ENCODE measurements at places on chromosomes 6 and 20.

DNA sequence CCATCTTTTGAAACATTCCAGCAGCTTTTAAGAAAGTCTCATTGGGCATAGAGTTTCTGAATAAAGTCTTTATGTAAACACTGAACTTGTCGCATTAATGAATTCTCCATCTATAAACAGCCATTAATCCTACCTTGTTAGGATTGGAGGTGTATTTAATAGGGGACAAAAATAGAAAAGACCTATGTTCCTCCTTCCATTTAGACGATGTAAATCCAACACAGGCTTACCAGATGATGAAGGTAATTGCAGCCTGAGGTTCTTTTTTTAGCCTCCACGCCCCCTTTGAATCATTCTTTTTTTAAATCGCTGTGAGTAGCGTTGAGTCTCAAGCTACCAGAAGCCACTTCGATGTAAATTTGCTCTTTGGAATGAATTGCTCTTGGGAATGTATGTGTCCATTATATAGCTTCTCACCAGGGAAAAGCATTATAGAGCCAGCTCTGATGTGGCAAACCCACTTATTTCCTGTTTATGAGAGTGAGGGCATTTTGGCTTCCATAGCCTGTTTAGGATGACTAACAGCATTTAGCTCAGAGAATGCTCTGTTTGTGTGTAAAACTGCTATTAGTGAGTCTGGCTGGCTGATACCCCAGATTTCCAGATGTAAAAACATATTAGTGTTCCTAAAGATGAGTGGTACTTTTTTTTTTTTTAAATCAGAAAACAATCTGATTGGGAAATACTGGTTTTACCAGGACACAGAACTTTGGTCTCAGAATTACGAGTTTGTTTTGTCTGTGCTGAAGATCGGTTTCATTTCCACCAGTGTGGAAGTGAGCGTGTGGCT, 74.9 kb upstream of the CLDN20 start:
- no peak for DNase-seq

- DNase-seq = no peak
These were observed 29.8 kb downstream of the NEDD9 start for GRCh38 chr6:11202513-11203305.

GRCh38 chr6:22467645-22468044, 101.7 kb upstream of the HDGFL1 start:
- no peak for DNase-seq

DNA sequence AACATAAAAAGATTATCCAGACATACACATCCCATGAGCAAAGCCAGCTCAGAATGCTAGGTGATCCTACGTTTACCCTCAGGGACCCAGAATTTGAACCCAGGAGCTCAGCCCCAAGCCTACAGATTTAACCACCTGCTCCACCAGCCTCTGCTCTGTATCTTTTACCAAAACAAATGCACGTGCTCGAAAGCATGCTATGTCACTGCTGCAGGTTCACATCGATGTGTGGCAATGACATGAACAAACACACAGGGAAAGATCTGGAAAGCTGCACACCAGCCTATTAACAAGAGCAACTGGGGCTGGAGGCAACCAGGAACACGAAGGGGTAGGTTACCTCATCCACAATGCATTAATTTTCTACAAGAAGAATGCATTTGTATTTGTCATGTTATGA, 32.1 kb downstream of the PREX1 start:
- DNase-seq = no peak

DNA sequence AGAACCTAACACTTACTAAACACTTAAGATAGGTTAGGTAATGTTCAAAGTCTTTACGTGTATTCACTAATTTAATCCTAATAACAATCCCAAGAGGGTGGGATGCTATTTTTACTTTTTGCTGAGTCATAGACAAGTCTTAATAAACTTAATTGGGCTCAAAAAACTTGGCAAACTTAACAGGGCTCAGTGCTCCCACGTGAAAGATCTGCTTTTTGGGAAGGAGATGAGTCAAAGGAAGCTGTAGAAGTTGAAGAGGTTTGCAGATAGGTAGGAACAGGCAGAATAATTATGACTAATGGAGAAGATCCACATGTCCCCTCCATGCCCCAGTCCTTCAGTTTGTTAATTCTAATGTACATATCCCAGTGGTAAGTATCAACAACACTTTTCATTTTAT, 44.5 kb upstream of the STMND1 start:
- no peak for DNase-seq

DNA sequence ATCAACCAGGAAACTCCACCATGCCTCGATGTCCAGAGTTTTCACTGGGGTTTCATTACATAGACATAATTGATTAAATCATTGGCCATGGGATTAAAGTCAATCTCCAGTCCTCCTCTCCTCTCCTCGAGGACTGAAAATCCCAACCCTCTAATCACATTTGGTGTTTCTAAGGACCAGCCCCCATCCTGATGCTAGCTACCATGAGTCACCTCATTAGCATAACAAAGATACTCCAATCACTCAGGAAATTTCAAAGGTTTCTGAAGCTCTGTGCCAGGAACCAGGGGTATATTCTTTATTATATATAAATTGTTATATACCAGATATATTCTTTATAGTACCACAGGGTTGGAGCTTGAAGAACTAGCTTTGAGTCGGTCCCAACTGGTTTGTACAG, 212.9 kb upstream of the PRND start:
- no peak for DNase-seq

GRCh38 chr20:21573259-21573658, 59.4 kb upstream of the NKX2-2 start:
- DNase-seq = no peak

DNA sequence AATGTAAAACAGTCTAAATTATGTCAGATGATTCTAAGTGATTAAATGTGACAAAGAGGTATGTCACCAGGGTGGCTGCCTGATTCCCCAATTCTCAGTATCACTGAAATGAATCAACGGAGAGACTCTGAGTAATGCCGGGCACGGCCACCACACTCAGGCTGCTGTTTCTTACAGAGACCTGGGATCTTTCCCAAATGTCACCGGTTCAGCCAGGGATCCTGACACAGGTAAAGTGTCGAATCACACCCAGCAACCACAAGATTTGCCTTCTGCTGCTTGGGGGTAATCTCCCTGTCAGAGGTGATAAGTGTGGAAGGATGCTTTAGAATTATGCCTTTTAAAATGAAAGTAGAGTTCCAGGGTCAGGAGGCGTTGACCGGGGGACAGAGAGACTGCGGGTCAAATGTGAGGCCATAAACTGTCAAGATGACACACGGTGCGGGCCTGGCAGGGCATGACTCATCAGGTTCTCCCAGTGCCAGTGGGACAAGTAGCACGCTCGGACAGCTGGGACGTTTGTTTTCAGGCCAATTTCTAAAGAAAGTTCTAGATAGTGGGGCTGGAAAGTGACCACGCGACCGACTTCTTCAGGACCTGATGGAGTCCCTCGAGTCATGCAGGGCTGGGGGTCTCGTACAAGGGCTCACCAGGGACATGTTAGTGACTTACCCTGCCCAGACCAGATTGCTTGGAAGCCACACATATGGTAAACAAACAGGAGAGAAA, 48.9 kb downstream of the PRDM1 start:
- no peak for DNase-seq

DNA sequence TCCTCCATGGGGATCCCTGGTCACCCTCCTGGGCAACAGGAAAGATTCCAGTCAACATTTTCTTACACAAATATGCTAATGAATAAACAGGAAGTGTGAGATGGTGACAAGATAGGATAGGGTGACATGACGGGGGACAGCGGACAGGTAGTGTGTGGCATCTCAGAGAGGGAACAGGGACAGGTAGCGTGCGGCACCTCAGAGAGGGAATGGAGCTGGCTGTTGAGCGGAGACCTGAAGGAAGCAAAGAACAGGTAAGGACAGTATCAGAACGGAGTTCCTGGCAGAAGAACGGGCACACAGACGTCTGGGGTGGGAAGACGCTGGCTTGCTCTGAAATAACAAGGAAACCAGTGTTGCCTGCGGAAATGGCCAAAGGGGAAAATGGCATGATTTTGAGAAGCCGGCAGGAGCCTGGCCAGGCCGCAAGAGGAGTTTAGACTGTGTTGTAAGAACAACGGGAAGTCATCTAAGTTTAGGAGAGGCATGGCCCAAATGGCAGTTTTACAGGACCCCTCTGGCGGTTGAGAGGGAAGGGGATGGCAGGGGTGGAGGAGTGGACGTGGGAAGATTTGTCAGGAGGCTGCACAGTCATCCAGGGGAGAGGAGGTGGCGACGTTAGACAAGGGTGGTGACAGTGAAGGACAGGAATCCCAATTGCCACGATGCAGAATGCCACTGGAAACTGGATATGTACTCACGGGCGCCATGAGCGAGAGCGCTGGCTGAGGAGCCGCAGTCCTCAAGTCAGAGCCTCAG, 111.6 kb downstream of the JPH2 start:
- no peak for DNase-seq

GRCh38 chr6:34154668-34155447, 9.0 kb upstream of the GRM4 start:
- DNase-seq = peak; percentile 50

GRCh38 chr6:30037182-30037788, 23.8 kb upstream of the POLR1H start:
- DNase-seq = no peak

DNA sequence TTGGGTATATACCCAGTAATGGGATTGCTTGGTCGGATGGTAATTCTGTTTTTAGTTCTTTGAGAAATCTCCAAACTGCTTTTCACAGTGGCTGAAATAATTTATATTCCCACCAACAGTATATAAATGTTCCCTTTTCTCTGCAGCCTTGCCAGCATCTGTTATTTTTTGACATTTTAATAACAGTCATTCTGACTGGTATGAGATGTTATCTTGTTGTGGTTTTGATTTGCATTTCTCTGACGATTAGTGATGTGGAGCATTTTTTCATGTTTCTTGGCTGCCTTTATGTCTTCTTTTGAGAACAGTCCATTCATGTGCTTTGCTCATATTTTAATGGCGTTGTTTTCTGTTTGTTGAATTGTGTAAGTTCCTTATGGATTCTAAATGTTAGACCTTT, 641.6 kb downstream of the HACE1 start:
- DNase-seq = no peak

- no peak for DNase-seq
These were observed 70.1 kb downstream of the NRN1 start for GRCh38 chr6:5936631-5937030.

GRCh38 chr20:49043000-49043399, 3.1 kb upstream of the CSE1L start:
- no peak for DNase-seq

DNA sequence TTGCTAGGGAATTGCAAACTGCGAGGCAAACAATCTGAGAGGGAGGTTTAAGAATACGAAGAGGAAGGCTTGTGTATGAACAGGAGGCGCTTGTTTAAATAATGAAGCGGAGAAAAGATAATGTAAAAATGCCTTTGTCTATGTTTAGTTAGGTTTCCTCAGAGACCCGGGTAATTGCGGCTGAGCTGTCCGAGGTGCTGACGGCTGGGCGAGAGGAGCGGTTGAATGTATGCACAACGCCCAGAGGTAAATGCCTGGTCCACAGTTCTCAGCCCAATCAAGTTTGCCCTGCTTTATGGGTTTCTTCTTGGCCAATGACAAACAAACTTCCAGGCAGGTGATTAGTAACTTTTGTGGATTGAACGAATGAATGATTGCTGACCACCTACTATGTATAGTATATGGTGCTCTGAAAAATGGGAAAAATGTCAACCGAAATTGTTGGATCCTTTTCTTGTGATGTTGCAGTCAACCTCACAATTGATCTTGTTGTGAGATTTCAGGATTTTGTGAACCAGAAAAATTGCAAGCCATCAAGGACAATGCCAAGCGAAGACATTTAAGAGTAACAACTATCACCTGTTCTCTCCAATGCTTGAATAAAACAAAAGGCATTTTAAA, 38.3 kb upstream of the SLC32A1 start:
- DNase-seq = peak; percentile 4

DNA sequence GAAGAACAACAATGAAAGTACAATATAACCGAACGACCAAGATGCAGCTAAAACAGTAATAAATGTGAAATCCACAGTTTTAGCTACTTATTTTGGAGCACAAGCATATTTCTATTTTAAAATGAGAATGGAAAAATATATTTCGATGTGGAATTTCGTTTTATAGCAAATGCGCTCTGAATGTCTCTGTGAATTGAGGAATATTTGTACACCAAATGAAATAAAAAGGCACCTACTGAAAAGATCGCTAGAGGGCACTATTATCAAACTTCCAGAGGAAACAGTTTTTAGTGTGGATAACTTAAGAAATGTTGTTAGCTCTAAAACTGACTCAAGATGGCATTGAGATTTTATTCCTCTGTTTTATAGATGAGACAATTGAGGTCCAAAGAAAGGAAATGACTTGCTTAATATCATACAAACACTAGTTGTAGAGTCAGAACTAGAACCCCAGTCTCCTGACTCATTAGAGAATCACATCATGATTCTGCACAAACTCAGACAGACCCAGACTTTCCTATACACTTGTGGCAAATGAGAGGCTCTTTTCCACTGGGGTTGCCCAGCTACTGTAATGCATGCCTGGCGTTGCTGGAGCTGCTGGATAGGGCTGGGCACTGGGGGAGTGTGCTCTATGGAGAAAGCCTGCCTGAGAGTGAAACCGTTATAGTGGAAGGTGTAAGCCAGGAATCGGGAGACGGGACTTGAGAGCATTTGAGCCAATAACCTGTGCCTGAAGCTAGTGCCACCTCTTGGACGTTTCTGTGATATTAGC, 51.9 kb downstream of the GCLC start:
- DNase-seq = peak; percentile 30

DNA sequence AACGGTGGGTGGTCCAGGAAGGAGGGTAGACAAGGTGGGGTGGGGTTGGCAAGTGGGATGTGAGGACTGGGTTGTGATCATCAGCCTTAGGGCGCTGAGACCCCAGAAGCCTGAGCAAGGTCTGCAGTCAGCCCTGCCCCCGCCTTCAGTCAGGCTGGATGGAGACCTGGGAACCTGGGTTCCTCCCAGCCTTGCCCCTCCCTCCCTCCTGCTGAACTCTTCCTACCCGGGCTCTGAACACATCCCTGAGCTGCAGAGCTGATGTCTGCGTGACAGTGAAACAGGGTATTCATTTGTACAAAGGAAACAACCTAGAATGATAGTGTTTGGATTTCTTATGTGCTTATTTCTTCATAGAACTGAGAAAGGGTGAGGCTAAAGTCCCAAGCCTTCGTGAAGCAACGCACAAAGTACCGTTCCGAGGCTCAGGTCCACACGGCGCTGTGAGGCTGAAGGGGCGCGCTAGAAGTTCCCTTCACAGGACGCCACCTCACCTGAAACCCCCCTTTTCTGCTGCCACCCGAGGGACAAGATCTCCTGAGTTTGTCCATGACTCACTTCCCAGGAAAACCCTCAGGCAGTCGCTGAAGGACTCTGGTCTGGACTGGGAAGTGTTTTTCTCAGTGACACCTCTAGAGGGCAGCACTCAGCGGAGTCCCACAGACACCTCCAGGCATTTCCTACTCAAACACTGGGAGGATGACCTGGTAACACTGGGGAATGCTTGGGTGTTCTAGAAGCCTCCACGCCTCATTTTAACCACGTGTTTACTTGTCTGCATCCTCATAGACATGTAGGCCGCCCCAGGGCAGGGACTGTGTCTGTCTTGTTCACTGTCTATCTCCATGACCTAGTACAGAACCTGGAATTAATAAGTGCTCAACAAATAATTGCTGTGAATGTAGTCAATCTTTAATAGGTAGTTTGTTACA, 1.2 kb downstream of the GSTA5 start:
- DNase-seq = peak; percentile 33

GRCh38 chr20:51985013-51985415, 182.7 kb upstream of the SALL4 start:
- DNase-seq = no peak

Data from stimulated activated naive CD4-positive, alpha-beta T cell treated with Interleukin-2 at 50 U/mL for 16 hours (primary cell).